ACHN (cell line): ENCODE measurements at places on chromosomes 2 and 18.
A peak's percentile ranks its signal among the peaks of the same experiment; 100 is the strongest.

DNA sequence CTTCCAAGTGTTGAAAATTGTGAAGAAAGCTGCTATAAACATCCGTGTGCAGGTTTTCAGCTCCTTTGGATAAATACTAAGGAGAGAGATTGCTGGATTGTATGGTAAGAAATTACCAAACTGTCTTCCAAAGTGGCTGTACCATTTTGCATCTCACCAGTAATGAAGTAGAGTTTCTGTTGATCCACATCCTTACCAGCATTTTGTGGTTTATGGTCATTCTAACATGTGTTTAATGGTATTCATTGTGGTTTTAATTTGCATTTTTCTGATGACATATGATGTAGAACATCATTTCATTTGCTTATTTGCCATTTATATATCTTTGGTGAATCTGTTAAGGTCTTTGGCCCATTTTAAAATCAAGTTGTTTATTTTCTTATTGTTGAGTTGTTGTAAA, 260.7 kb downstream of the SPAG16 start:
- no peak for DNase-seq

- DNase-seq, result no peak
Measured at GRCh38 chr2:161232571-161232970, 72.3 kb downstream of the TANK start.

DNA sequence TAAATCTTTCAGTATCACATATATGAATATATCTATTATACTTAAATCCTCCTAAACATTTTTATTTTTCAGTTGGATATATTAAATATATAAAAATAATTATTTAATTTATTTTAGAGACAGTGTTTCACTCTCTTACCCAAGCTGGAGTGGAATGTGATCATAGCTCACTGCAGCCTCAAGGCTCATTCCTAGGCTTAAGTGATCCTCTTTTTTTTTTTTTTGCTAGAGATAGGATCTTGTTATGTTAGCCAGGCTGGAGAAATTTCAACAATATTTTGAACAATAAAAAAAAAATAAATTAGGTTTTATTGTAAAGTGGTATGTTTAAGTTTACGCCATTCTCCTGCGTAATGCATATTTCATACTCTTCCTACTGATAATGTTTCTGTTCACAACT, 4.2 kb downstream of the SPAST start:
- no peak for DNase-seq

DNA sequence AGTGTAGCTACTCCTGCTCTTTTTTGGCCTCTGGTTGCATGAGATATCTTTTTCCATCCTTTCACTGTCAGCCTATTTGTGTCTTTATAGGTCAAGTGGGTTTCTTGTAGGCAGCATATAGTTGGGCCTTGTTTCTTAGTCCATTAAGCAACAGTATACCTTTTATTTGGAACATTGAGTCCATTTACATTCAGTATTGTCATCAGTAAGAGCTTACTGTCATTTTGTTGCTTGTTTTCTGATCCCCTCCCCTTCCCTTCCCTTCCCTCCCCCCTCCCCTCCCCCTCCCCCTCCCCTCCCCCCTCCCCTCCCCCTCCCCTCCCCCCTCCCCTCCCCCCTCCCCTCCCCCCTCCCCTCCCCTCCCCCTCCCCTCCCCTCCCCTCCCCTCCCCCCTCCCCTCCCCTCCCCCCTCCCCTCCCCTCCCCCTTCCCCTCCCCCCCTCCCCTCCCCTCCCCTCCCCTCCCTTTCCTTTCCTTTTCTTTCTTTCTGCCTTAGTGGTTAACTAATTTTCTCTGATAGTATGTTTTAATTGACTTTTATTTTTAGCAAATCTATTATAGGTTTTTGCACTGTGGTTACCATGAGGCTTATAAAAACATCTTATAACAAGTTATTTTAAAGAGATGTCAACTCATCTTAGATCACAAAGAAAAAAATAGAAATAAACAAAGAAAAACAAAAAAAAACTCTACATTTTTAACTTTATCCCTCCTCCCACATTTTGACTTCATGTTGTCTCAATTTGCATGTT, 13.2 kb upstream of the DCDC2C start:
- DNase-seq, result no peak

DNA sequence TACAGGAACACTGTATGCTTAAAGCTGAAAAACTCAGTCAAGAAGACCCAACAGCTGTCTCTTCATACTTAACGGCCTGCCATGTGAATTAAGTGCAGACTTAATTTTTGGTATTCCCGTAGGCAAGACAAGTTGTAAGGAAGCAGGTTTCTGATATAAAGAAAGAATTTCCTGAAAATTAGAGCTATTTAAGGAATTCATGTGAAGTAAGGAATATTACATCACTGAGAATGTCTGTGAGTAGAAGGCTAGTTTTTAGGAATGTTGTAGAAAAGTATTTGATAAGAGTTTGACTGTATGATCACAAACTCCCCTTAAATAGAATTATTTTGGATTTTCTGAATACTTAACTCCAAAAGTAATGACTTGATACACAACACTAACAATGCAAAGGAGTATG, 51.0 kb downstream of the WDR33 start:
- no peak for DNase-seq

- DNase-seq, result no peak
Measured at GRCh38 chr18:53906681-53907080, 317.8 kb downstream of the MBD2 start.

DNA sequence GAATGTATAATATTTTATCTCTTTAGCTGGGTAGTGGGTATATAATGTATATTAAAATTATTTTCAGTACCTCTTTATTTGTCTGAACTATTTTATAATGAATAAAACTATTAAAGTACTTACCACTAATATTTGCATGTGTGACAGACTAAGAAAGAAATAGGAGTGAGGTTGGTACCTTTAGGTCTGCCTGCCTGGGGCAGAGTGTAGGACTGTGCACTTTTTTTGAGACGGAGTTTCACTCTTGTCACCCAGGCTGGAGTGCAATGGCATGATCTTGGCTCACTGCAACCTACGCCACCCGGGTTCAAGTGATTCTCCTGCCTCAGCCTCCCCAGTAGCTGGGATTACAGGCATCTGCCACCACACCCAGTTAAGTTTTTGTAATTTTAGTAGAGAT, 18.8 kb downstream of the NCOA1 start:
- DNase-seq, result no peak

GRCh38 chr2:232994446-232994845, 18.6 kb downstream of the NGEF start:
- DNase-seq, result no peak

DNA sequence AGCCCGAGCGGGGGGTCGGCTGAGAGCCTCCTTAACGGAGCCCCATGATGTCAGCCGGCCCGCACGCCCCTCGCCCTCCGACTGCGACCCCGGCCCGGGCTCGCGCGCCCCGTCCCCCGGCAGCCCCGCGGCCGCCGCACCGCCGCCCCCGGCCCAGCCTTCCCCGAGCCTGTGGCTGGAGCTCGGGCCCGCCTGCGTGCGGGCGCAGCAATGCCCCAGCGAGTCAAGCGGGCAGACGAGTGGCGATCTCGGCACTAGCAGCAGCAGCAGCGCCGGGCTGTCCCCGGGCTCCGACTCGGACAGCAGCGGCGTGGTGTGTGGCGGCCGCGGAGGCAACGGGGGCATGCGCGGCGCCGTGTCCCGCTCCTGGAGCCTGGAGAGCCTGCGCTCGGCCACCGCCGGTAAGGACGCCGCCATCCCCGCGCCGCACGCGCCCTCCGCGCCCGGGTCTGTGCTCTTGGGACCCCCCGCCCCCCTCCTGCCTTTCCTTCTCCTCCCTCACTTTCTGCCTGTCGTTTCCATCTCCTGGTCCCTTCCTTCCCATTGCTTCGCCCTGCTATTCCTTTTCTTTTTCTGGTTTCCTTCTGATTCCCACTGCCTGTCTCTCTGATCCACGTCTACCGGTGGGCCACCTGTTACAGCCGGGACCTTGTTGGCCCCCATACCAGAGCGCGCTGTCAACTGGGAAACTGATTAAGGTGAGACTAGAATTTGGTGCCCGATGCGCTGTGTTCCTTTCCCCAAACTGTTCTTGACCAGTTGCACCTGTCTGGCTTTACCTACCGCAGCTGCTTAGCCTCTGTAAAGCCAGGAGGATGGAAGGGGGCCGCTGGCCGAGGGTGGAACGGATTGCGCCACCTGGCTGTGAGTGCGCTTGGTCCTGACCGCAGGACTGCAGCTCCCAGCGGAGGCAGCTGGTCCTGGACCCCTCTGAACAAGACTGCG, 127.4 kb downstream of the ARHGEF4 start:
- DNase-seq, result peak; percentile 30

DNA sequence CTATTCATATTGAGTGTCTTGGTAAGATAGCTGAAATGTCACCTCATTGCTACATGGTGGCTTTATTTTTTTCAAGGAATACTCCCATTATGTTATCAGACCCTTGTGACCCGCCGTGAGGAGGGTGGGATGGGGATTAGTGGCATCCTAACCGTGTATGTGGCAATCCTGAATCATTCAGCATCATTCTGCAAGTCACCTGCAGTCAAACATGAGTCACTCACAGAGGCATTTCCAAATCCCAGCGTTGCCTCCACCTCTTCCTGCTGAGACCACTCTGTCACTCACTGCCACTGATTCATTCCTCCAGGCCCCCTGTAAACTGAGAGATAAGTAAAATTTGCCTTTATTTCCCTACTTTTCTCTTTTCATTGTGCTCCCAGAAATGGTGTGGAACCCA, 307.4 kb upstream of the KLHL29 start:
- DNase-seq, result no peak

- no peak for DNase-seq
Measured at GRCh38 chr18:6737833-6738232, 8.3 kb downstream of the ARHGAP28 start.

GRCh38 chr2:215360596-215360995, 48.7 kb downstream of the ATIC start:
- DNase-seq, result no peak

GRCh38 chr2:241947401-241947800, 77.9 kb downstream of the RTP5 start:
- DNase-seq, result no peak

GRCh38 chr2:173754165-173754564, 211.0 kb downstream of the SP3 start:
- DNase-seq, result no peak

DNA sequence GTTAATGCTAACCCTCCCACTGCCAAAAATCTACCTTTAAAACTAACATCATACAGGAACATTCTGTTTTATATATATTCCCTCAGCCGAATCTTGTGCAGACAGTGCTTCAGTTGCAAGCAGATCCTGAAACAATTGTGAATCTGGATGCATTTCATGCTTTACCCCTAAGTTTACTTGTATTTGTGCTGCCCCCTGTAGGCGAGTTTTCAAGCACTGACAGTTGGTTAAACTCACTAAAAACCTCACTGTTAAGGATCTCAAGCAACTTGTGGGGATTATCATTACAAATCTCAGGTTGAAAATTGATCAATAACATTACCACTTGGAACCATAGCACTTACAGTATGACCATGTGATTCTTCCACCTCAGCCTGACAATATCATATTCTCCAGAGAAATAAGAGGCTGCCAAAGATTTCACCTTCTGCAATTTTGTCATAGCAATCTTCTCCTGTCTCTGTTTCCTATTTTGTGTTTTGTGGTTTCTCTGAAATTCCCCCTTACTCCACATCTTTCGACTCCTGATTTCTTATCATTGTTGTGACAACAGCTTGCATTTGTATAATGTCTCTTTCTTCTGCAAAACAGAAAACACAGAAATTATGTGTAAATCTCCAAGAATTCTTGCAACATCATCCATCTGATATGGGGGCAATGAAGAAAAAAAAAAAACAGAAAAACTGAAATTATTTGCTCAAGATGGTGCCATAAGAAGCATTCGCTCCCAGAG, 354.6 kb upstream of the SETBP1 start:
- DNase-seq, result peak; percentile 55

DNA sequence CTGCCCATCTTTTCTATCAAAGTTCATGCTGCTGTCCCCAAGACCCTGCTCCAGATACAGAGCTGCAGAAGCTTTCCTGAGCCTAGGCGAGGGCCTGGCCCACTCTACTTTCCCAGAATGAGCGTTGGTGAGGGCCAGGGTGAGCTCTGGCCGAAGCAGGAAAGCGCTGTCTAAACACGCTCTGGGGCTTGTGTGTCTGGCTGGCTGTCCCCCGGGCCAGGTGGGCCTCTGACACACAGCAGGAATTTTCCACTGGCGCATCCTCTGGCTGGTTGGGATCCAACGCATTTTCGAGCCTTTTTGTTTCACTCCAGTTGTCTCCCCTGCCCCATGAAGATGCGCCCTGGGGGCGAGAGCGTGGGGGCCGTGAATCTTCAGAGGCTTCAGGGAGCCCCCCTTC, 17.8 kb upstream of the KCNK3 start:
- DNase-seq, result no peak

- DNase-seq, result no peak
Measured at GRCh38 chr2:10278029-10278762, 24.5 kb upstream of the HPCAL1 start.

GRCh38 chr18:69969491-69969890, 21.8 kb upstream of the CD226 start:
- DNase-seq, result no peak

- no peak for DNase-seq
Measured at GRCh38 chr18:62863579-62864001, 148.2 kb downstream of the PHLPP1 start.

GRCh38 chr2:65077898-65078297, 21.7 kb downstream of the CEP68 start:
- no peak for DNase-seq

DNA sequence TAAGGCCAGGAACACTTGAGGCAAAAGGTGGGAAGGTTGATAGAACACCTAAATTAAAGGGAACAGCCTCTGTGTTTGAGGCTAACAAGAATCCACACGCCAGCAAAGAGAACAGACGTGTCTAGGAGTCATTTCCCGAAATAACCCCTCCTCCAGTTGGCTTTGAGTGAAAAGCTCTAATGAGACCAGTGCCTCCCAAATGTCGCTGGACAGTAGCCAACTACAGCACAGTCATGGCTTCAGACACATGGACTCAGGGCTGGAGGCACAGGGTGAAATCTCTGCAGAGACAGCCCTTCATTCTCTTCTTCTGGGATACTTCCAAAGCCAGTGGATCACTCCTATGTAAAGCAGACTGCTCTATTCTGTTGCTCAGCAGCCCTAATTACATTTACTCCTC, 49.6 kb downstream of the SOWAHC start:
- no peak for DNase-seq

- DNase-seq, result peak; percentile 46
Measured at GRCh38 chr2:45169339-45170190, 160.3 kb upstream of the SIX2 start.

DNA sequence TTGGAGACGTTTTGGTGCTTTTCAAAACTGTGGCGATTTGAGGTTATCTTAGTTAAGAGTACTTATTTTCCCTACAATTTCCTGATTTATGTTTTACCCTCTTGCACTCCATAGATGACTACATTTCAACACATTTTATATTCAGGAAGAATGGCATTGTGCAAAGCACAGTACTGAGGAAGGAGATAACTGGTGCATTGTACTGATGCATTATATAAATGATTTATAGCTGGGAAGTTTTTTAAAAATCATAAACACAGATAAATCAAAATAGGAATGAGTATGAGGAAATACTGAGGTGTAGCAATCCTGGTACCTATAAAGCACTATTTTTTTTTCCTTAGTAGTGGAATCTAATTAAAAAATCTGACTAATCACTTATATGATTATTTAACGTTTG, 5.6 kb downstream of the REL start:
- DNase-seq, result no peak
